T47D (cell line): ENCODE measurements at places on chromosomes 5 and 9.

DNA sequence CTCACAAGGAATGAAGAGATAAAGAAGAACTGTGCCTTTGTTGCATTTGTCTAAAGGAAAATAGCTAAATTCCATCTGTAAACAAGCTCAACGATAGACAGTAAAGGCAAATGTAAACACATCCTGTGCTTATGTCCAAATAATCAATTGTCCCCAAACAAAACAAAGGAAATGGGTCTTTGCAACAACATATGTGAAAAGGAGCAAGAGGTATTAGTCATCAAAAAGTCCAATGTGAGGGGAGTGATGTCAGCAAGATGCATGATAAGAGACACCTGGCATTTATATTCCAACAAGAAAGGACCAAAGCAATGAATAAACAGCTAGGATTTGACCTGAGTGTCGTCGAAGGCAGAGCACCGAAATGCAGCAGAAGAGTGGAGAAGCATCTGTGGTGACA, 209.1 kb downstream of the ASTN2 start:
- no peak for DNase-seq

DNA sequence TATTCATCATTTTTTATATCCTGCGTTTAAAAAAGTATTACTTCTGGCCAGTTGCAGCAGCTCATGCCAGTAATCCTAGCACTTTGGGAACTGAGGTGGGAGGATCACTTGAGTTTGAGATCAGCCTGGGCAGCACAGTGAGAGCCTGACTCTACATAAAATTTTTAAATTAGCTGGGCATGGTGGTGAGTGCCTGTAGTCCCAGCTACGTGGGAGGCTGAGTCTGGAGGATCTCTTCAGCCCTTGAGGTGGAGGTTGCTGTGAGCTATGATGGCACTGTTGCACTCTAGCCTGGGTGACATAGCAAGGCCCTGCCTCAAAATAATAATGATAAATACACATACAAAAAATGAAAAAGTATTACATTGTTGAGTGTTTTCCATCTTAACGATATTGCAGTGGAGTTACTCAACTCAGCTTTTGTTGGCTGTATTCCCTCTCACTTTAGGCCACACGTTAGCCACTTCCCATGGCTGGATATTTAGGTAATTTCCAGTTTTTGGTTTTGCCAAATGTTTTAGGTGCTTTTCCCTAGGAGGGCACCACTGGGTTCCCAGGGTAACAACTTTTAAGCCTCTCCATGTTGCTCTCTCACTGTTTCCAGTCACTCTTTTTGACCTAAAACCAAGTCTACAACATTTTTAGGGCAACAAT, 20.6 kb downstream of the SHB start:
- DNase-seq, result no peak

DNA sequence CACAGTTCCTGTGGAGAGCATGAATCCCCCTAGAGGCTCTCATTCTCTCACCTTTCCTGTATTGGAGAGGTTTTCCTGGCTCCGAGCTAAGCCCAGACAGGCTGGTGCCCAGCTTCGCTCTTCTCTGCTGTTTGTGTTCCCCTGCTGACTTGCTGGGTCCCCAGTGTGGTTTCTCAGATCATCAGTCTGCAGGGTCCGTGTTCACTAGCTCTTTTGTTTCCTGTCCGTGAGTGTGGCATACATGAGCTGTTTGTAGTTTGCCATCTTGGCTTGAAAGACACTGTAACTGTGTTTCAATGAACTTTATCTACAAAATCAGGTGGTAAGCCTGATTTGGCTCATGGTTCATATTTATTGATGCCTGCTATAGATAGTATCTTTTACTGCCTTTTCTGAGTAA, 23.8 kb downstream of the LOX start:
- DNase-seq, result no peak

DNA sequence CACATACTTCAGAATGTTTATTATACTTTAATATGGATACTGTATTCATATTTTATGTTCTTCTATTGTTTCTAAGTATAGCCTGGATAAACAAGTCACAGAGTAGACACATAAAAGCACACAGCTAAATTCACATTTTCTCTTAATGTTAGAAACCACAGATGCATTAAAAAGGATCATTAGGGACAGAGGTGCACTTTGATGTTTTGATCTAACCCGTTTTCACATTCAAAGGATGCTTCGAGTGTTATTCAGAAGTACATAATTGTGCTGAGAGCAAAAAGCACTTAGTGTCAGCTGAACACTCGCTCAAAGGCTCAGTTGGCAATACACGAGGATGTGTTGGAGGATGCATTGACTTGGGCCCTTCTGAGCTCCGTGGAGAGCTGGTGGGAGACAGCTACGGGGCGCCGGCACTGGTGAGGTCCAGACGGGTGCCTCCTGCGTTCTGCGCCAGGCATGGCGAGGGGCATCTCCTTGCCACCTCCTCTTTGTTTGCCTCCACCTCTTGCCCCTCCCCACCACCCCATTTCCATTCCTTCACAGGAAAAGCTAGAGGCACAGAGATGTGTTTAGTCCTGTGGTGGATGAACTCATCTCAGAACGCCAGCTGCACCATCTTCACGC, 35.5 kb downstream of the MED10 start:
- no peak for DNase-seq

GRCh38 chr9:98602839-98603500, 105.8 kb downstream of the GABBR2 start:
- no peak for DNase-seq

DNA sequence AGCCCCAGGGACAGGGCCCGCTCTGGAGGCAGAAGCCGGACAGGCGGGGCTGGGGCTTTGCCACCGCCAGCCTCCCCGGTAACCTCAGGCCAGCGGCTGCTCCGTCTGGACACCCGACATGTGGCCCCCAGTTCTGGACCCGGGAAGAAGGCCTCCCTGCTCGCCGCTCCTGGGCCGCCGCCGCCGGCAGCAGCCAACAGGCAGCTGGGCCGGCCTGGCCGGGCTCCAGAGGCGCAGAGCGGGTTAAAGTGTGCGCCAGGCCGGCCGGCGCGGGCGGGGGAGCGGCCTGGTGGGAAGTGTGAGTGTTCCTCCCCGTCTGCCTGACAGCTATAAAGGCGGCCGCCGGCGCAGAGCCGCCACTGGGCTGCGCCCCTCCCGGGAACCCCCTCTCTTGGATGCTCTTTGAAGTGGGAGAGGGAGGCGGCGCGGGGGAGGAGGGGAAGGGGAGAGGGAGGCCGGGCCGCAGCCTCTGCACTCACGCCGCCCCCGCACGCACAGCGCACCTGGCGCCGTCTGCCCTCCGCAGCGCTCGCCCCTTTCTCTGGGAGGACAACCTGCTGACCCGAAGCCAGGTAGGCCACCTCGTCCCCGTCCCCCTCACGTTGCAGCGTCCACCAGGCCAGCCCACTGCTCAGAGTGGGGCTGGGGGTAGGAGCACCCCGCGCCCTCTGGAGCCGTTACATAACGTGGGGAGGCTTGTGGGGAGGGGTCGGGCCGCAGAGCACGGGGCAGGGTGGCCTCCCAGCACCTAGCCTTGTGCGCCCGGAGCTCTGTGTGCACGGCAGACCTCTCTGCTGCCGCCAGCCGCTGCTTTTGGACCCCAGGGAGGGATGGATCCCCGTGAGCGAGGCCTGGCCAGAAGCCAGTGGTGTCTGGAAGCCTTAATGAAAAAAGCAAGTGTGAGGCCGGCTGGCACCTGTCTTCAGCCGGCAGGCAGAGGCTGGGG, at the start of gene ADAMTSL2:
ADAMTSL2 (plus strand) TSS at position 359 of the 946 bp plus-strand sequence. CDS start 2,009 bp downstream, outside the sequence.
- DNase-seq, result no peak

DNA sequence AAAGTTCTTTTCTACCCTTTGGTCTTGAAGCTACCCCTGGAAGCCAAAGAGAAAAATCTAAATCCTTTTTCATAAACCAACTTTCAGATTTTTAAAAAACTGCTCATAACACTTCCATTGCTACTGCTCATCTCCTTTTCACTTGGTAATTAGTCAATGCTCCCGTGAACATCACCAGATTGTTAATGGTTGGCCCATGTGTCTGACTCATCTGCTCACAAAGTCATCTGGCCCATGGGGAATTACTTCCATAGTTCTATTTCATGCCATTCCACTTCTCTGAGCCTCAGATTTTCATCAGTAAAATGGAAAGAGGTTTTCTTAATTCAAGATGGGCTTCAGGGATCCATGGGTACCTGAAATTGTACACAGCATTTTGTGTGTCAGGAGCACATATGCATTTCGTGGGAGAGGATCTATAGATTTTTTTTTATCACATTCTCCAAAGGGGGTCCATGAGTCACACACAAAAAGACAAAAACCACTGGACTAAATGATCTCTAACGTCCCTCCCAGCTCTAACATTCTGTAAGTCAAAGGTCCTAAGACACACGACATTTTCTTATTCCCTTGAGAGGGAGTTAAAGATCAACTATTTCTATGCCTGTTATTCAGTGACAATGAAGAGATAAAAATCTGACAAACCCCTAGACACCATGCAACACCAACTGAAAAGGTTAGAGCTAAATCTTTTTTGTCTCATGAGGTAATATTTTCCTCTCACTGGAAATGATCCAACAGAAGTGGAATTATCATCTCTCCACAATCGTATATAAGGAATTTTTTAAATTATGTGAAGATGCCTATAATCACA, 75.4 kb downstream of the TEX10 start:
- DNase-seq, result no peak

DNA sequence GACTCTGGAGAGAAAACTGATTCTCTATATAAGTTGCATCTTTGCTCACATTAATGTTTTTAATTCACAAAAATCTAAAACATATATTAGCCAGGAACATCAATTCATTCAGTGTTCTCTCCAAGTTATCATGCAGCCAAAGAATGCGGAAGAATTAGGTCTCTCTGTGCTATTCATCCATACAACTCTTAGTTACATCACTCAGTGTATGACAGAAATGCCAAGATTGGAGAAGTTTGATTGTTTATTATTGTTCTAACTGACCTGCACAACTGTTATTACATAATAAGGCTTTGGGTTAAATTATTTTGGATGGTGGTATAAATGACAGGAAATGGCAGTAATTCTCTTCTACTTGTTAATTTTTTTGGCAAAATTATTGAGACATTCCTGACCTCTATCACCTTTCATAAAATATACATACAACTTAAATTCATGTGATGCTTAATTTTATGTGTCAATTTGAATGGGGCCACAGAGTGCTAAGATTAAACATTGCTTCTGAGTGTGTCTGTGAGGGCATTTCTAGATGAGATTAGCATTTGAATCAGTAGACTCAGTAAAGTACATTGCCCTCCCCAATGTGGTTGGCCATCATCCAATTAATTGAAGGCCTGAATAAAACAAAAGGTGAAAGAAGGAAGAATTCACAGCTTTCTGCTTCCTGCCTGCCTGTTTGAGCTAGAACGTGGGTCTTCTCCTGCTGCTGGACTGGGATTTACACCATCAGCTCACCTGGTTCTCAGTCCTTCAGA, 70.2 kb downstream of the NR2F1-AS1 start:
- DNase-seq, result no peak

DNA sequence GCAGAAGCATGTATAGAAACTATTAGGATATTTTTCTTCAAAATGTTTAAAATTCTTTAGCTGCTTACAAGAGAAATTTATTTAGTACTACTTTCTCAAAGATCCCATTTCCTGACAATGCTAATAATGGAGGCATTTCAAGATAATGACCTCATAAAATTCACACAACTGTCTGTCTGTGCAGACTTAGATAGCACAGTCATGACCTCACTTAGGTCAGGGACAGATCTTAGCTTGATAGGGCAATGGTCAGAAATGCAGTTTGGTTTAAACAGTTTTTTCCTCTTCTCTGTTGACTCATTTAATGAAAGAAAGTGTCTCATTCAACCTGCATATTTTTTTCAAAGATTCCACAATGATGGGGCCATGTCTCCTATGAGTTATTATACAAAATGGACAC, 128.4 kb downstream of the GRIA1 start:
- DNase-seq, result no peak

GRCh38 chr5:60504342-60504741, 195.6 kb downstream of the DEPDC1B start:
- no peak for DNase-seq

DNA sequence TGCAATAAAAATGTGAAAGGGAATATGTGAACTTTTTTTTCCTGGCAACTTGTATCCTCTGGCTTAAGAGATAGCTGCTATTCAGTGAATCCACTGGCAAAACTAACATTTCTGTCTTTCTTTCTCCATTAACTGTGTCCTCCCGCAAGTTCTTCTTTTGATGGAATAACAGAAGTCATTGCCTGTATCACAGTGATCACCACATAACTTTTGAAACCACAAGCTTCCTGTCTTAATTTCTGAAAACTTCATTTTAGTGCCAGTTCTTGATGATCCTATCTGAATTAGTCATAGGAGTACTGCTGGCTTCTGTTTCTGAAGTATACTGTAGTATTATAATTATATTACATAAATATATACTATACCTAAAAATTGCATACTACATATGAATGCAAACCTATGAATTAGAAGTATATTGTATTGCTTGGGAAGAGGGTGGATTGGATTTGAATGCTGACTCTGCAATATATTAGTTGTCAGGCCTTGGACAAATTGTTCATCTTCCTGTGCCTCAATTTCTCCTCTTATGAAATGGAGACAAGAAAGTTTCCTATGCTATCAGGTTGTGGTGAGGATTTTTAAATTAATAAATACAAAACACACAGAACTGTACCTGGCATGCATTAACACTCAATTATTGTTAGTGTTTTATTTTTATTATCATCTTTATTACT, 441.6 kb downstream of the CETN3 start:
- no peak for DNase-seq

GRCh38 chr5:54526604-54527288, 9.2 kb downstream of the SNX18 start:
- no peak for DNase-seq

GRCh38 chr9:13575558-13575957, 296.1 kb upstream of the MPDZ start:
- no peak for DNase-seq

- no peak for DNase-seq
Measured at GRCh38 chr5:83871533-83872395, 151.1 kb upstream of the HAPLN1 start.

- DNase-seq, result no peak
Measured at GRCh38 chr5:122639033-122639432, 135.8 kb upstream of the SNX2 start.

- no peak for DNase-seq
Measured at GRCh38 chr9:127517620-127518019, 66.3 kb downstream of the LRSAM1 start.

DNA sequence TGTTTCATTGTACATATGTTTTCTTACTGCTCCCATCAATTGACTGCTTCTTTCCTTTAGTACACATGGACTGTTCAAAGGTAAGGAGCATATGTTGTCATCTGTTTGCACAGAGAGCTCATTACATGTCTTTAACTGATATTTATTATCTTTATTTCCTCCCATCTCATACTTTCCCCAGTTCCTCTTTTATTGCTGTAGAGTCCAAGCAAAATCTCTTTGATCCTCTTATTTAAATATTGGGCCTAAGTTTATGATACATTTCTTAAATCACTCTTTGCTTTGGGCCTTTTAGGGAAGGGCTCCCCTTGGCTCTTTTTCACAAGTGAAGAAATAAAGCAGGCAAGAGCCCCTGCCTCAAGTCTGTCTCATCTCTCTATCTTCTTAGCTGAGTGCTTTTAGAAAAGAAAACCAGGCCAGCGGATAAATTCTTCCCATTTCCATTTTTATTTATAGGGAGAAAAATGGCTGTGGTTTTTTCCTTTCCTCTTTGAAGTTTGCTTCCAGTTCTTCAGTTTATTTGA, 152.4 kb downstream of the DOCK2 start:
- DNase-seq, result no peak
